ENCODE measurements at places on chromosomes 6 and 20.

DNA sequence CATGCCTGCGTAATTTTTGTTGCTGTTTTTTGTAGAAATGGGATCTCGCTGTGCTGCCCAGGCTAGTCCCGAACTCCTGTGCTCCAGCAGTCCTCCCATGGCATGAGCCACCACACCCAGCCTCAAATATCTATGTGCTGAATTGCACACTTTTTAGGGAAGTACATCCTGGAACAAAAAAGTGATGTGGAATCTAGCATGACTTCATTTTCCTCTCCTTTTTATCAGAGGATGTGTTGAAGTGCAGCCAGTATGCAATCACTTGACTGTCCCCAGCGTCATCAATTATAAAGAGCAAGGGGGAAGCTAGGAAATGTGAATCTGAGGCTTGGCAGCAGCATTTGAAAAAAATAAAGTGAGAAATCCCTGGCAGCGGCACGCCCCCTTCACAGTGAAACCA is 6.4 kb upstream of the EXOC2 start:
- no peak for DNase-seq

DNA sequence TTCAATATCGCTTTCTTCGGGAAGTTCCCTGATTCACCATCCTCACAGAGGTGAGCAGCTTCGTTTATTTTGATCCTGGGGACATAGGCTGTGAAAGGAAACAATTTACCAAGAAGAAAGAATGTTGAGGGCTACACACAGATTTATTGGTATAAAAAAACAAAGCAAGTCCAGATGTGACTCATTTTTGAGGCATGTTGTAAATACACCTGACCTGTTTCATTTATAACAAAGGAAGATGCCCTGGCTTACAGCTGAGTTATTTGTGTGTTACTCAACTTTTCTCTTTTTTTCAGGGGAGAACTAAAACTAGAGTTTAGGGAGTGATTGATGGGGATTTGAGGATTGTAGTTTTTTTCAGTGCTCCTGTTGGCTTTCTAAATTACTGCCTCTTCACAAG is 489.5 kb downstream of the CBLN4 start:
- no peak for DNase-seq

DNA sequence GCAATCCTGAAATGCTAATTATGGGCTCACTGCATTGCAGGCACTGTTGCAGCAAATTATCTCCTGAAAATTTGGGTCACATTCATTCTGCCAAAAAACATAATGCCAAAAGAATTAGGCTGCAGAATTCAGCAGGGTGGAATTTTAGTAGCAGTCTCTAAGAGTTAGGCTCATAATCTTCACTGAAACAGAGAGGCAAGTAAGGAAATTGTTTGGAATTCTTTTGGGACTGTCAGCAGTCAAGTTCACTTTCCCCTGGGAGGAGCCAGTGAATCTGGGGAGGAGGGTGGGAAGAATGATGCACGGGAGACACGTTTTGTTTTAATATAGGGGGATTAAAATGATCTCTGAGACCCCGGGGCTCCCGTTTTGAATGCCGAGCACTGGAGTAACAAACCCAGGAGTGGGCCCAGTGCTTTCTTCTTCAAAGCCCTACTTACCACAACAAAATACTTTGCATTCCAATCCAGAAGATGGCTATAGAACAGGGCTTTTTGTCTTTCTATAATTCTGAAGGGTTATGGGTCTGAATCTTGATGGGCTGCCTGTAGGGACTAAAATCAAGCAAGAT is 44.7 kb downstream of the SOBP start:
- no peak for DNase-seq

DNA sequence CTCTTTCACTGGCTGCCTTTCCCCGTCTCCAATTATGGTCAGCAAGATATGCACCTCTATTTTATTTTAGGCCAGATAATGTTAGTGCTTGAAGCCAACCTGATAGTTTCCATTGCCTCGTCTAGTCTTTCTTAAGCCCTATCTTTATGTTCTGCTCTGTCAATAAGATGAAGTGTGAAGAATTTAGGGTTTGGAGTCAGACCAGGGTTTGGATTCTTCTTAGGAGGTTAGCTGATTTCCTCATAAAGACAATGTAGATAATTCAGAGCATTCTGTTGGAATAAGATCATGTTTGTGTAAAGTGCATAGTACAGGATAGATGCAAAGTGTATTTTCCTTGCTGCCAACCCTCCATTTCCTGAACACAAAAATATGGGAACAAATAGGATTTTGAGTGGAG is 43.8 kb downstream of the PKIB start:
- no peak for DNase-seq

- DNase-seq = no peak
Measured at GRCh38 chr6:53873922-53874321, 79.1 kb downstream of the LRRC1 start.

GRCh38 chr6:113221850-113222249 is 635.3 kb upstream of the MARCKS start:
- DNase-seq = no peak

DNA sequence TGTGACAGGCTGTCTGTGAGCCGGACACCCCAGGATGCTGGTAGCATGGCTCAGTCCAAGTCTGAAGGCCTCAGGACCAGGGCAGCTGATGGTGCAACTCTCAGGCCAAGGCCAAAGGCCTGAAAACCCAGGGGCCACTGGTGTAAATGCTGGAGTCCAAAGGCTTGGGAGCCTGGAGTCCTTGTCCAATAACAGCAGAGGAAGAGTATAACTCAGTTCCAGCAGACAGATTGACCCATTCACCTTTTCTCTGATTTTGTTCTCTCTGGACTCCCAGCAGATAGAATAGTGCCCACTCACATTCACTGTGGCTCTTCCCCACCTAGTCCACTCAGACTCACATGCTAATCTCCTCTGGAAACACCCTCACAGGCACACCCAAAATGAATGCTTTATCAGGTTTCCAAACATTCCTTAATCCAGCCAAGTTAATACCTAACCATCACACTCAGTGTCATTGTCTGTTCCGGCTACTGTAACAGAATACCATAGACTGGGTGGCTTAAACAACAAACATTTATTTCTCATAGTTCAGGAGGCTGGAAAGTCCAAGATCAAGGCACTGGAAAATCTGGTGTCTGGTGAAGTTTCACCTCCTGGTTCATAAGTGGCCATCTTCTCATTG is 5.0 kb upstream of the TRAF3IP2 start:
- DNase-seq = no peak

GRCh38 chr20:35478804-35479472 is 23.5 kb downstream of the CEP250 start:
- DNase-seq = no peak

DNA sequence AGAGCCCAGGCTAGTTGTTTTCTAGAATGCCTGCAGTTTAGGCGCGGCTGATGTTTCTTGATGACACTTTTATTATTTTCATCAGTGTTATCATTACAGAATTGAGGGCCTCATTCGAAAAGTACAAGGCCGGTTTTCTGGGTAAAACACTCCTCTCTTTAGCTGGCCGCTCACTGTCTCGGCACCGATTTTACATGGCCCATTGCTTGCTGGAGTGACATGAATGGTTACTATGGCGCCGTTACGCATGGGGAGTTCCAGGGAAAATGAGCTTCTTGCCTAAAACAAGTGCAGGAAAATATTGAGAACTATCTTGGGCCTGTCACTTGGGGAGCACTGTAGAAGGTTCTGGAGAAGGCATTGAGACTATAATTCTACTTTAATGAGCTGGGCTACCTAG is 317.8 kb downstream of the CDH4 start:
- no peak for DNase-seq

GRCh38 chr6:74113901-74114300 is 417.9 kb downstream of the CD109 start:
- DNase-seq = no peak

- DNase-seq = no peak
Measured at GRCh38 chr20:53226826-53227225, 254.7 kb downstream of the TSHZ2 start.

- no peak for DNase-seq
Measured at GRCh38 chr6:125733516-125734300, 15.7 kb upstream of the HEY2 start.

DNA sequence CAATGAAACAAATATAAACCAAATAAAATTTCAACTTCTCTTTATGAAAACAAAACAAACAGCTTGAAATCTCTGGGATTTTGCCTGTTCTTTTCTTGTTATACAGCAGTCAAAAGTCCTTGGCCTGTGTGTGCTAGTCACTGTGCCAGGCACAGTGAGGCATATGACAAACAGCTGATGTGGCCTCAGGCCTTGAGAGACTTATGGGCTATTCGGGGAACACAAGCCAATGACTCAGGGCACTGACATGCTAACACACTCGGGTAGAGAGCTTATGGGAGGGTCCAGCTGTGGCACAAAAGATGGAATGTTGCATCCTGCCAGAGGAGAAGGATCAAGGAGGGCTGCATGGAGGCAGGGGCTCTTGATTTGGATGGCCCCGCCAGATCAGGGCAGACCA is 95.4 kb upstream of the NKX2-2 start:
- DNase-seq = no peak

DNA sequence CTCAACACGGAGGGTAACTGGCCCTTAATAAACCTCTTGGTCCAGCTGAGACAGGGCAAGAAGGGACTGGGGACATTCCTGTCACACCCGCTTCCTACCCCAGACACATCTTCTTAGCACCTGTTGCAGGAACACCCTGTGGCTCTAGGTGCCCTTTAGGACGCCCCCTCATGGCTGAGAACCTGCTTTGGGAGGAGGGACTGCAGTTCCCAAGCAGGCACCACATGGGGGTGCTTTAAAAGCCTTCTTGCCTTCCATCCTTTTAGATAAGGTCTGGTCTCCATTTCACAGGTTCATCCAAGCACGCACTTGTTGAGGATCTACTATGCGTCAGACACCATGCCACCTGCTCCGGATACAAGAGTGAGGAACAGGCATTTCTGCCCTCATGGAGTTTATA is 26.6 kb downstream of the NSFL1C start:
- no peak for DNase-seq

GRCh38 chr6:169795196-169795595 is 43.8 kb downstream of the ERMARD start:
- DNase-seq = no peak

DNA sequence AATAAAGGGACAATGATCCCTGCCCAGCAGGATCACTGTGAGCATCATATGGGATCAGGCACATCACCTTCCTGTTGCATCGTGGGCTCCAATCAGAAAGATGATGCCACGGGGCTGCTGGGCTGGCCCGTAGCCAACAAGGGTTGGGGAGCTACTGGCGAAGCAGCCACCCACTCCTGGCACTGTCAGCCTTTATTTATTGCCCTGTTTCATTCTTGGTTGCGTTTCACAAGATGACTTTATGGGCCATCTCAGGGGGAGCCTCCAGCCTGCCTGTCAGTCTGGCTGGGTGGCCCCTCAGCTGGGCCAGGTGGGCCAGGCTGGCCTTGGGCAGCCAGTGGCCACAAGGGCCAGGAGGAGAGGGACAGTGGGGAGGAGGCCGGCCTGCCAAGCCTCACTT is 17.3 kb downstream of the VSTM2L start:
- DNase-seq = no peak

DNA sequence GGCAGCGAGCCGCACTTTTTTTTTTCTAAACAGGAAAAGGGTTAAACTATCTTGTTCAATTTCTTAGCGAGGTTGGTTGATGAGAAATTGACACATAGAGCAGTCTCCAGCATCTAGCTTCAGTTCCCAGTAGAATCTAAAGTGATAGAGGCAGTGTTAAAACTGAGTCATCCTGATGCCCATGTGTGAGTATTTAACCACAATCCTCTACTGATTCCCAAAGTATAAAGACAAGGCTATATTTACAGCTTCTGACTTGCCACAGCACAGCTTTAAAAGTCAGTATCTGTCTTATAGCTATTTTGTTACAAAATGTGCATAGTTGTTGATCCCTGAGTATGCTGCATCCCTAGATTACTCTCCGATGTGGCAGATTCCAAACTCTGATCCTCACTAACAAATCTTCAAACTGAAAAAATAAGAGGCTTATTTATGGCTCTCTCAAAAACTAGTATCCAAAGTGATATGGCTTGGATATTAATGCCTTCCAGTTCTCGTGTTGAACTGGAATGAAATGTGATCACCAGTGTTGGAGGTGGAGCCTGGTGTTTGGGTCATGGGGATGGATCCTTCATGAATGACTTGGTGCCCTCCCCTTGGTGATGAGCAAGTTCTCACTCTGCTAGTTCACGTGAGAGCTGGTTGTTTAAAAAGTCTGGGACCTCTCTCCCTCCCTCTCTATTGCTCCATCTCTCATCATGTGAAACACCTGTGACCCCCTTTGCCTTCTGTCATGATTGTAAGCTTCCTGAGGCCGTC is 13.1 kb upstream of the POPDC3 start:
- no peak for DNase-seq

DNA sequence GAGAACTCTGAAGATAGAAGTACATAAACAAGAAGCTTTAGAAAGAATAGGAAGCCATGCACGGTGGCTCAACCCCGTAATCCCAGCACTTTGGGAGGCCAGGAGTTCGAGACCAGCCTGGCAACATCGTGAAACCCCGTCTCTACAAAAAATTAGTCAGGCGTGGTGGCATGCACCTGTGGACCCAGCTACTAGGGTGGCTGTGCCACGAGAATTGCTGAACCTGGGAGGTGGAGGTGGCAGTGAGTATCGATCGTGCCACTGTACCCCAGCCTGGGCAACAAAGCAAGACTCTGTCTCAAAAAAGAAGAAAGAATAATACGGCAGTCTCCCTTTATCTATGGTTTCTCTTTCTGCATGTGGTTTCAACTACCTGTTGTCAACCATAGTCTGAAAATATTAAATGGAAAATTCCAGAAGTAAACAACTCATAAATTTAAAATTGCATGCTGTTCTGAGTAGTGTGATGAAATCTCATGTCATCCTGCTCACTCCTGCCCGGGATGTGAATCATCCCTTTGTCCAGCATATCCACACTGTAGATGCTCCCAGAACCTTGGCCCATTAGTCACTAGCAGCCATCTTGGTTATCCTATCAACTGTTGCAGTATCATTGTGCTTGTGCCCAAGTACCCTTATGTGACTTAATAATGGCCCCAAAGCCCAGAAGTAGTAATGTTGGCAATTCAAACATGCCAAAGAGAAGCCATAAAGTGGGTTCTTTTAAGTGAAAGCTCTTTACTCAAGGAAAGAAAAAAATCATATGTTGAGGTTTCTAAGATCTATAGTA is 22.1 kb downstream of the DEK start:
- no peak for DNase-seq

- no peak for DNase-seq
Measured at GRCh38 chr20:41701588-41702348, 83.6 kb upstream of the CHD6 start.

DNA sequence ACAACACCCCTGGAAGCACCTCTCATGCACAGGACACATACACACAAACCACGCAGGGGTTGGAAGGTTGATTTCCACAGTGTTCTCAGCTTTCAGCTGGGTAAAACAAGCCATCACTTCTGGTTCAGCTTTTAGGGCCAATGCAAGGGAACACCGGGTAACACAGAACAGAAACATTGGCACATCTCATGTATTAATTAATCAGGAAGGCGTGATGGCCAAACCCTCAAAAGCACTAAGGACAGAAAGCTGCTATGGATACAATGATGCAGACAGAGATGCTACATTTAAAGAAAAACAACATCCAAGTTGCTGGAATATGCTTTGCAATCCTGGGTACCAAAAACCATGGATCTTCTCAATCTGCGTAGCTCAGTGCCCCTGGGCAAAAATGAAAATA is 104.3 kb upstream of the BEND6 start:
- DNase-seq = no peak

GRCh38 chr6:13559251-13559650 is 15.2 kb upstream of the SIRT5 start:
- DNase-seq = no peak

All from stimulated activated naive B cell treated with anti-CD40 and anti-IgM and Interleukin-4, amounts not matched to agents 10 μg/mL and 1 μg/mL and 100 μg/mL, for 72 hours (primary cell).